Activated naive CD4-positive, alpha-beta T cell treated with anti-CD3 and anti-CD28 coated beads for 36 hours (primary cell): ENCODE measurements at places on chromosomes 7 and 10. TPM values are rescaled to one million over a fixed set of nuclear protein-coding genes. Genes with fewer than 3 reads are reported as not detected.

- DNase-seq, result peak; percentile 41
- peaks cover 49% of the 10 kb centered on the region for H3K4me1 ChIP-seq
- peak overlapping the region; percentile 91 for H3K27ac ChIP-seq
- peak overlapping the region; percentile 81 for H3K4me3 ChIP-seq
- H3K36me3 ChIP-seq, result peaks cover 17% of the 10 kb centered on the region
These were observed 452 bp upstream of the TMEM140 start for GRCh38 chr7:135147341-135147898.

GRCh38 chr10:133160826-133161471 is 930 bp downstream of the KNDC1 start:
- no peaks in the 10 kb centered on the region for H3K36me3 ChIP-seq
- H3K4me3 ChIP-seq, result no peak overlapping the region
- no peaks in the 10 kb centered on the region for H3K4me1 ChIP-seq
- H3K27ac ChIP-seq, result no peak overlapping the region
- no peak for DNase-seq

DNA sequence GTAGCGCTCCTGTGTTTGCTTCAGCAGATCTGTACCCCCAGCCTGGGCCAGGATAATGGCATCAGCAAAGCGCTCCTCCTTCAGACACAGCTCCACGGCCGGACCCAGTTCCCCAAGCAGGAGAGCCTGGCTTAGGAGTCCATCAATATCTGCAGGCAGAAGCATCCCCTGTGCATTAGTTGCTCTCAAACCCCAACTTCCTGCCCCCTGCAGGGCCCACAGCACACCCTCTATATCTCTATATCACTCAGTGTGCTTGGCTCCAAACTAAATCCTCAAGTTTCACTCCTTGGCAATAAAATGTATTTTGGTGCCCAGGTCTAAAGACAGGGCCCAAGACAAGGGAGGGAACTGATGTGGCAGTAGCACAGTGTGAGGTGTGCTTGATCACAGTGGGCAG is 21.6 kb downstream of the SEC31B start:
- H3K4me3 ChIP-seq, result no peak overlapping the region
- H3K27me3 ChIP-seq, result no peaks in the 10 kb centered on the region
- no peaks in the 10 kb centered on the region for H3K4me1 ChIP-seq

Gene PHF14
- 28.1 TPM for total RNA-seq

Gene ANK3
- total RNA-seq, result 13.0 TPM

Gene LOXL4
- not detected for total RNA-seq

Gene SPDYE2B
- total RNA-seq, result not detected
